Motor neuron (in vitro differentiated cells): ENCODE measurements at places on chromosomes 2 and 18.
A peak's percentile ranks its signal among the peaks of the same experiment; 100 is the strongest.

- no peak for ATAC-seq
Observed at GRCh38 chr2:107259408-107260195, 373.6 kb upstream of the ST6GAL2 start.

GRCh38 chr2:219228911-219229304 is 528 bp downstream of the ATG9A start:
- no peak for ATAC-seq

DNA sequence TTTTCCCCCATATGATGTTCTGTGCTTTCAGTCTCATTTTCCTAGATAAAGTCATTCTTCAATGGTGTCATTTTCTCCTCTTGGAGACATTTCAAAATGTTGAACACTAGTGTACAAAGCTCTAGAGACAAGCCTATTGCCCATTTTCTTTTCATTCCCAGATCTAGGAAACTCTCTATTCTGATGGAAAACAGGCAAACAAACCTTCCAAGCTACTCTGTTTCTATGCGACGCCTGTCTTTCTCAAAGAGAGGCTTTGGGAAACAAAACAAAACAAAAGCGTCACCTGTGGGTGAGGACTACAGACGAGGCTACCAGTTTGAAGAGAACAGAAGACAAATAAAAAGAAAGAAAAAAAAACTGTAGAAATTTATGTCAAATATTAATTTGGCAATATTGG is 311.0 kb downstream of the CBLN2 start:
- ATAC-seq: peak; percentile 53

- ATAC-seq: no peak
Observed at GRCh38 chr2:23691106-23691470, 235.8 kb downstream of the ATAD2B start.

- ATAC-seq: no peak
Observed at GRCh38 chr18:78659748-78660147, 319.9 kb upstream of the SALL3 start.

- ATAC-seq: no peak
Observed at GRCh38 chr2:234577191-234577590, 80.3 kb upstream of the ARL4C start.

- no peak for ATAC-seq
Observed at GRCh38 chr2:212987492-212987891, 163.9 kb downstream of the IKZF2 start.

- no peak for ATAC-seq
Observed at GRCh38 chr2:154142480-154142879, 270.8 kb downstream of the GALNT13 start.

DNA sequence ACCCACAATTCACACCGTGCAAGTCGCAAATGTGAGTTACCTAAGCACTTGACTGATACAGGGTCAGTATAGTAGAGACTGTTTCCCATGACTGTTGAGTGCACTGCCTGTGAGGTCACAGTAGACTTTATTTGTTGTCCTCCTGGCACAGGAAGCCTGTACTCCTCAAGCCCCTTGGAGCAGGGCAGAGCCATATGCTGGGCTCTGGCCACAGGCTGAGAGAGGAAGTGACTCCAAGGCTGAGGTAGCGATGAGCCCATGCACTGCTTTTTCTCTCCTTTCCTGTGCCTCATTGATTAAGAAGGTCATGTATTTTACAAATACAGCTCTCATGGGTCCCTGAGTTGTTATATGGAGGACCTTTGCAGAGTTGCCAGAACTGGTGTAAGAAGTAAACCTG is 287.7 kb downstream of the SRBD1 start:
- ATAC-seq: no peak

DNA sequence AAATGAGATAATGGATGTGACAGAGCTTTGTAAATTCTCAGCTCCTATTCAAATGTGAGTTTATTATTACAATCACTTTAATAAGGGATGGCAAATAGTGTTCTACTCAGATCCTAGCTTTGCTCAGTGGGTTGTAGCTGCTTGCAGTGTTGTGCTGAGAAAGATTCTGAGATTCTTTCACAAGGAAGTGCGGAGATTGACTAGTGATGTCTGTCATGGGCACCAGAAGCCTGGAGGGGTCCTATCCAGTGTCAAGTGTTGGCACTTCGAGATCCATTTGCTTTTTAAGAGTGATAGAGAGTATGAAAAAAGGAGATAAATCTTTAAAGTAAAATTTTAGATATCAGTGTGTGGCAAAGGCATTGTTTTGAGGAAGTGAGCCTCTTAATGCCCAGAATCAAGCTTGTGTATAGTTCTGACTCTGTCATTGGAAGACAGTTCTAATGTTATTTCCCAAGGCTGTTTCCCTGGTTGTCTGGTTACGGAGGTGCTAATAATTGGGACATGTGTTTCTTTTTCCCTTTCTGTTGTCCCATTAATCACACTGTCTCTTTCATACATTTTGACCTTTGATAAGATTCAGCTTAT is 181.7 kb upstream of the SPRED2 start:
- no peak for ATAC-seq

DNA sequence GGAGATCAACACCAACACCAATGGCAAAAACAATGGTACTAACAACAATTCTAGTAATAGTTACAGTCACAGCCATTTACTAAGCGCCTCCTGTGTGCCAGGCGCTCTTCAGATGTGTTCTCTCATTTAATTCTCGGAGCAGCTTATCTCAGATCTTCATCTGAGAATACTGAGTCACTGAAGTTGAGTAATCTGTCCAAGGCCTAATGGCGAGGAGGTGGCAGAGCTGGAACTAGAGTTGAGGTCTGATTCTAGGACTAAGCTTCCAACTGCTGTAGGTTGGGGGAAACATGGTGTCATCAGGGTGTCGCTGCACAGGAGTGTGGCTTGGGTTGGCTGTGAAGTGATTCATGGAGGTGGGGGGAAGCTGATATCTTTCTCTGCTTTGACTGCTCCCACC is 156.1 kb downstream of the DYSF start:
- no peak for ATAC-seq

- no peak for ATAC-seq
Observed at GRCh38 chr2:109132626-109133025, 3.6 kb downstream of the SH3RF3 start.

- ATAC-seq: peak; percentile 55
Observed at GRCh38 chr2:215435280-215435869, 493 bp downstream of the FN1 start.
